Tongue (tissue), 3 donors: ENCODE measurements at places on chromosomes 13 and 19. TPM values are rescaled to one million over a fixed set of nuclear protein-coding genes. Genes with fewer than 3 reads are reported as not detected.

The PRTN3 gene
- 3.3 TPM for total RNA-seq

The LRRC8E gene
- 3.8 TPM for total RNA-seq

The NXNL1 gene
- not detected for total RNA-seq

The SPIB gene
- total RNA-seq = 0.10 TPM

The KEAP1 gene
- 67.5 TPM for total RNA-seq

The GPR108 gene
- 35.2 TPM for total RNA-seq

The CBY2 gene
- total RNA-seq = not detected

The CPAMD8 gene
- 6.2 TPM for total RNA-seq

The TICAM1 gene
- 3.6 TPM for total RNA-seq

The EPS8L1 gene
- total RNA-seq = 76.8 TPM

The ZIK1 gene
- total RNA-seq = 11.2 TPM

The ACER1 gene
- total RNA-seq = not detected

The NTN5 gene
- 0.21 TPM for total RNA-seq

The FFAR2 gene
- 15.6 TPM for total RNA-seq

The NUP62 gene
- total RNA-seq = 33.1 TPM

The CEACAM6 gene
- 6.7 TPM for total RNA-seq

The LILRB4 gene
- total RNA-seq = 0.51 TPM

The CNN1 gene
- total RNA-seq = 53.1 TPM

The ERICH4 gene
- total RNA-seq = not detected

The CEACAM5 gene
- total RNA-seq = 5.4 TPM

The TRAPPC5 gene
- 26.7 TPM for total RNA-seq

The STAP2 gene
- total RNA-seq = 14.7 TPM

The ZNF530 gene
- total RNA-seq = 5.1 TPM

The RGS9BP gene
- total RNA-seq = 7.1 TPM

The FCAR gene
- total RNA-seq = 2.6 TPM

The ZNF30 gene
- 5.3 TPM for total RNA-seq

The APC2 gene
- 1.5 TPM for total RNA-seq

The HRC gene
- 154 TPM for total RNA-seq

The SIGLECL1 gene
- not detected for total RNA-seq

The ZNF112 gene
- total RNA-seq = 12.0 TPM

The ZNF625 gene
- 16.9 TPM for total RNA-seq

The RNF17 gene
- not detected for total RNA-seq

The ENOX1 gene
- total RNA-seq = 11.8 TPM

The SHANK1 gene
- 6.3 TPM for total RNA-seq

The KIR2DL3 gene
- not detected for total RNA-seq

The GRK1 gene
- total RNA-seq = not detected

The CAMSAP3 gene
- total RNA-seq = 7.0 TPM

The UPK1A gene
- not detected for total RNA-seq

The SLC7A9 gene
- not detected for total RNA-seq

The GAMT gene
- 102 TPM for total RNA-seq

The EPSTI1 gene
- total RNA-seq = 4.5 TPM

The CEACAM4 gene
- not detected for total RNA-seq

The ELL gene
- total RNA-seq = 21.7 TPM

The DCLK1 gene
- total RNA-seq = 62.5 TPM

The PCDH20 gene
- 2.9 TPM for total RNA-seq

The LENG9 gene
- 3.6 TPM for total RNA-seq

The MAMSTR gene
- total RNA-seq = 4.3 TPM

The FXYD3 gene
- total RNA-seq = 45.6 TPM

The RAB3A gene
- 2.1 TPM for total RNA-seq

The TMEM238 gene
- total RNA-seq = 4.2 TPM

The MCEMP1 gene
- total RNA-seq = not detected

The OR1M1 gene
- not detected for total RNA-seq

The INAFM1 gene
- total RNA-seq = 4.8 TPM

The ZNF83 gene
- total RNA-seq = 63.7 TPM

The KLK14 gene
- 0.72 TPM for total RNA-seq

The TBXA2R gene
- 2.4 TPM for total RNA-seq

The PPM1N gene
- total RNA-seq = 1.4 TPM
